ENCODE measurements at places on chromosomes 11 and 22. TPM values are rescaled to one million over a fixed set of nuclear protein-coding genes. Genes with fewer than 3 reads are reported as not detected.

The GAS2 gene
- 0.54 TPM for polyA plus RNA-seq

- no peak overlapping the region for H3K4me3 ChIP-seq
- H3K4me1 ChIP-seq = peaks cover 8% of the 10 kb centered on the region
- H3K27ac ChIP-seq = no peak overlapping the region
- peak; percentile 16 for DNase-seq
Measured at GRCh38 chr11:129694966-129695365, 120.7 kb upstream of the TMEM45B start.

The KDM4D gene
- polyA plus RNA-seq = 1.3 TPM

The TSPAN18 gene
- 32.0 TPM for polyA plus RNA-seq

DNA sequence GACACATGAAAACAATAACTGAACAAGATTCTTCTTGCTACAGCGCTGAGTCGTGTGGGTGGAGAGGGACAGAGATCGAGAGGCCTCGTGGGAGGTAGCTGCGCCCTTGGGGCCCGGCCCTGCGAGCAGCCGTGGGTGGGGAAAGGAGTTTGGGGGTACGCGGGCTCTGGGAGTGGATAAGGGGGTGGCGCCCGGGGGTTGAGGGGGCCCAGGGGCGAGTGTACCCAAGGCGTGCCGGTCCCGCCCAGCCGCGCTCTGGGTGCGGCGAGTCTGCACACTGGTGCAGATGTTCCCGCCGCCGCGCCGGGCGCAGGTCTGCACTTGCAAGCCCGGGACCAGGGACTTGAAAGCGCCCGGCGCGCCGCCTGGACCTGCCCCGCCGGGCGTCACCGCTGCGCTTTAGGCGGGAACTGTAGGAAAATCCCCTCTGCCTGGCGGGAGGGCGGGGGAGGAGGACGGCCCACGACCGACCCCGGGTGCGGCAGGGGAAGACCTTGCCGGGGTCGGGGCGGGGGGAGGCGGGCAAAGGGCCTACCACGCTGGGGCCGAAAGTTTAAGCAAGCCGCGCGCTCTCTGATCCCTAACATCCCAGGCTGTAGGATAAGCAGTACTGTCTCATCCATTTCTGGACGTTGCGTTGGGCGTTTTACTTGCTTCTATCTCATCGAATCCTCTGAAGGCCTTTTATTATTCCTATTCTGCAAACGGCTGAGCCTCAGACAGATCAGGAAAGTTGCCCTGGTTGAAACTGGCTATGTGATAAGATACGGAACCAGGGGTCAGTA is 1.4 kb upstream of the KREMEN1 start:
- H3K4me1 ChIP-seq = peaks cover 8% of the 10 kb centered on the region
- H3K27me3 ChIP-seq = peaks cover 38% of the 10 kb centered on the region
- no peaks in the 10 kb centered on the region for H3K36me3 ChIP-seq
- H3K27ac ChIP-seq = no peak overlapping the region

DNA sequence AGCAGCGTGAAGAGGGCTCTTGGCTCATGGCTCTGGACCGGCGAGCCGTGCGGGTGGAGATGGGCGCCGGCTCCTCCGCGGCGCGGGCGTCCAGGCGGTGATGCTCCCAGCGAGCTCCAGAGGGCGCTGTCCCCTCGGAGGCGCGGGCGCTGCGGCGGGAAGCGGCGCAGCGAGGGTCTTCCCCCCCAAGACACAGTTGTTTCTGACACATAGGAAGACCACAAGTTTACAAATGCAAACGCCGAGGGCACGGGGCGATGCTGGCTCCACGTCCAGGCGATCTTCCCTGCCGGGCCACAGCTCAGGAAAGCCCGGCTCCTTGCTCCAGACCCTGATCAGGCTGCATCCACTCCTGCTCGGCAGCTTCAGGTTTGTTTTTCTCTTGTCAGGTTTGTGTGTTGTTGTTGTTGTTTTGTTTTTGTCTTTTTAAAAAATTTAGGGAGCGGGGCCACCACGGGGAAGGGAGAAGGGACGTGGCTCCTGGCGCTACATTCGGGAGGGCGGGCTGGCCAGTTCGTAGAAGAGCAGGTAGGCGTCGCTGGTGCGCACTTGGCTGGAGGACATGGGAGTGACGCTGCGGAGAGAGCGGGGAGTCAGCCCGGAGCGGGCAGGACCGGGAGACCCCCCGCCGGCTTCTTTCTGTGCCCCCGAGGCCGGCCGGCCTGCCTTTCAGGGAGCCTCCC is 10.0 kb upstream of the MFRP start:
- H3K4me1 ChIP-seq = peaks cover 5% of the 10 kb centered on the region
- peak overlapping the region; percentile 51 for H3K27ac ChIP-seq
- H3K27me3 ChIP-seq = no peaks in the 10 kb centered on the region
- no peaks in the 10 kb centered on the region for H3K36me3 ChIP-seq
- H3K4me3 ChIP-seq = peak overlapping the region; percentile 65
- DNase-seq = peak; percentile 67

DNA sequence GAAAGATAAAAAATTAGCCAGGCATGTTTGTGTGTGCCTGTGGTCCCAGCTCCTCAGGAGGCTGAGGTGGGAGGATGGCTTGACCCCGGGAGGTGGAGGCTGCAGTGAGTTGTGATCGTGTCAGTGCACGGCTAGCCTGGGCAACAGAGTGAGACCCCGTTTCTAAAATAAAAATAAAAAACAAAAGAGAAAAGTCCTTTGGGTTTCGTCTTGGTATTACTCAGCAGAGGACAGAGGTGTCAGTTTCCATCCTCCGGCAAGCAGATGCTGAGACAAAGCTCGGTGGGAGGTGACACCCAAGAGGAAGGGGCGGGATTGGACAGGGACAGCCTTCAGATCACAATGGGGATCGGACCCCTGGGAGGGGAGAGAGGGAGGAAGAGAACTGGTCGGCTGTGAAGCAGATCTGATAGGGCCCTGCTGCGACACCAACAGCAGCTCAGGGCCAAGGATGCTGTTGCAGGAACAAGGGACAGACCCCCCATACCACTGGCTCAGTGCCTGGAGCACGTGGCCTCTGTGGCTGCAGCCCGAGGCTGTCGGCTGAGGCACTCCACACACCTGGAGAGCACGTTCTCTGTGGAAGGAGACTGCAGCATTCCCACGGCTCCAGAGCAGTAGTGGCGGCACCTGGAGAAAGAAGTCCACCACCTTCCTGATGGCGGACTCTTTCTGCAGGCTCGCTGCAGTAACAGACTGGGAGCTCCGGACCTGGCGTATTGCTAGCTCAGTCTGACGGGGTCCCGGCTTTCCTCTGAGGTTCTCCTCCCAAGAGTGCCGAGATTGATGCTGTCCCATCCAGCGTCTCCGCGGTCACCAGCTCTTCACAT is 5.2 kb upstream of the BID start:
- H3K27ac ChIP-seq = no peak overlapping the region
- H3K4me3 ChIP-seq = no peak overlapping the region
- peaks cover 5% of the 10 kb centered on the region for H3K4me1 ChIP-seq
- no peaks in the 10 kb centered on the region for H3K27me3 ChIP-seq
- no peaks in the 10 kb centered on the region for H3K36me3 ChIP-seq

The MMP12 gene
- polyA plus RNA-seq = not detected
